Endodermal cell (in vitro differentiated cells): ENCODE measurements at places on chromosomes 5 and 9. TPM values are rescaled to one million over a fixed set of nuclear protein-coding genes. Genes with fewer than 3 reads are reported as not detected.

DNA sequence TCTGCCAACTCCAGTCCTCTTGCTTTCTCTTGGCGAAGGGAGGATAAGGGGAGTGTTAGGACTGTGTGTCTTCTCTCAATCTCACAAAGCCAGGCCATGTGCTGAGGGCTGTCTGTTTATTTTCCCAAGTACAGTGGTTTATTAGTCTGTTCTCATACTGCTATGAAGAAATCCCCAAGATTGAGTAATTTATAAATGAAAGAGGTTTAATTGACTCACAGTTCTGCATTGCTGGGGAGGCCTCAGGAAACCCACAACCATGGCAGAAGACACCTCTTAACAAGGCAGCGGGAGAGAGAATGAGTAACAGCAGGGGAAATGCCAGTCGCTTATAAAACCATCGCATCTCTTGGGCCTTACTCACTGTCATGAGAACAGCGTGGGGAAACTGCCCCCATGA lies 36.2 kb upstream of the CKS2 start:
- no peak for DNase-seq

DNA sequence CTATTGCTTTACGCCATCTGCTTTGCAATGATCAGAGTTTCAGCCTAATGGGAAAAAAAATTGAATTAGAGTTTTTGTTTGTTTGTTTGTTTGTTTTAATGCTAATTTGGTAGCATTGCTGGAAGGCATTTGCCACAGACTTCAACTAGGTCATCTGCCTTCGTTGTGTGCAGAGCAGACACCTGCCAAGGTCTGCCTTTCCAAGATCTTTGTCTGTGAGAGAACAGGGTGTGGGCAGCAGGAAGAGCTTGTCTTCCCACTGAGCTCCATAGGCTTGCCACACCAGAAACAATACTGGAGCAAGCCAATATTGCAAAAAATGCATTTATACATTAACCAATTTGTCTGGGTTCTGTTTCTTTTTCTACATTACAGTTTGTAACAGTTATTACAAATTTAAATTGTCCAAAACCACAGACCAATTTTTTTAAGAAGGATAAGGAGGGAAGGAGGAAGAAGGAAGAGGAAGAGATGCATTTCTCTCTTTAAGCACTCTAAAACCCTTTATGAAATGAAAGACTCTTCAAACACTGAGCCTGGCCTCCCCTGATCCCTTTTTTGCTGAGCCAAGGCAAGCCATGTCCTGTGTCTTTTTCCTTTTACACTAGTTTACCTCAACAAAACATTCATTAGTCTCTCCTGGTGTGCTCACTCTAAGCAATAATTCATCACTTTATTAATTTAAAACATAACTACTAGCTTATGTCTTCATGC lies 210.5 kb downstream of the SNX18 start:
- DNase-seq = no peak

GRCh38 chr5:72883850-72884249 lies 67.4 kb downstream of the TNPO1 start:
- DNase-seq = no peak

- peak; percentile 53 for DNase-seq
Measured at GRCh38 chr9:95268681-95269080, 48.8 kb downstream of the FANCC start.

DNA sequence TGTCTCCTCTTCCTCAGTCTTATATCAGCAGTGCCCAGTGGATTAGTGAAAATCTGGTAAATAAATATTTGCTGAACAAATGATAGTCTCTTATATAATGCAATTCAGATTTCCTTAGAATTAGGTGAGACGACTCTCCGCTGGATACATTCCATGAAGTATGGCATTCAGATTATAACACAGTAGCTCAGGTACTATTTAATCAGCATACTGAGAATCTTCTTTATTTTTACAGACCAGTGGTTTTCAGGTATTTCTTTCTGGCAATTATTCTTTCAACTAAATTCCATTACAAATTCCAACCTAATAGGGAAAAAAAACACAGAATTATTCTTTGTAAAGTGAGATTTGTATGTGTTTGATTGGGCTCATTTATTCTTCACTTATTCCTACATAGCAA lies 435.5 kb downstream of the TAF11L14 start:
- DNase-seq = no peak

DNA sequence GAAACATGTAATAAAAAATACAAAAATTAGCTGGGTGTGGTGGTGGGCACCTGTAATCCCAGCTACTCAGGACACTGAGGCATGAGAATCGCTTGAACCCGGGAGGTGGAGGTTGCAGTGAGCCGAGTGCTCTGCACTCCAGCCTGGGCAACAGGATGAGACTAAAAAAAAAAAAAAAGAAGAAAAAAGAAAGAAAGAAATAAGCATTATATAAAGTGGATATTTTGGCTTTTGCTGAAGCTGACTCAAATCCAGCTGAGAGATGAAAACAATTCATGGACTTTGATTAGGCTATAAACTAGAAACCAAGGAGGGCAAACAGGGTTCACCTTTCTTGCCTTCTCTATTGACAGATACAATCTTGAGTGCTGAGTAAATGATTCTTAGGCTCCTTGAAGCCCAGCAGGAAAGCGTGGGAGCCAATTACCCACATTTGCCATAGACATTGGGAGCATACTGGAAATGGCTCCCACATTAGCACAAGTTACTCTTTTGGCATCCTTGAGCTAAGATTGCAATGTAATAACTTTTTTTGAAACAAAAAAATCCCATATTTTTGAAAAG lies 2.4 kb upstream of the BTF3 start:
- DNase-seq = no peak

GRCh38 chr5:146849694-146850303 lies 28.8 kb downstream of the PPP2R2B start:
- DNase-seq = no peak

DNA sequence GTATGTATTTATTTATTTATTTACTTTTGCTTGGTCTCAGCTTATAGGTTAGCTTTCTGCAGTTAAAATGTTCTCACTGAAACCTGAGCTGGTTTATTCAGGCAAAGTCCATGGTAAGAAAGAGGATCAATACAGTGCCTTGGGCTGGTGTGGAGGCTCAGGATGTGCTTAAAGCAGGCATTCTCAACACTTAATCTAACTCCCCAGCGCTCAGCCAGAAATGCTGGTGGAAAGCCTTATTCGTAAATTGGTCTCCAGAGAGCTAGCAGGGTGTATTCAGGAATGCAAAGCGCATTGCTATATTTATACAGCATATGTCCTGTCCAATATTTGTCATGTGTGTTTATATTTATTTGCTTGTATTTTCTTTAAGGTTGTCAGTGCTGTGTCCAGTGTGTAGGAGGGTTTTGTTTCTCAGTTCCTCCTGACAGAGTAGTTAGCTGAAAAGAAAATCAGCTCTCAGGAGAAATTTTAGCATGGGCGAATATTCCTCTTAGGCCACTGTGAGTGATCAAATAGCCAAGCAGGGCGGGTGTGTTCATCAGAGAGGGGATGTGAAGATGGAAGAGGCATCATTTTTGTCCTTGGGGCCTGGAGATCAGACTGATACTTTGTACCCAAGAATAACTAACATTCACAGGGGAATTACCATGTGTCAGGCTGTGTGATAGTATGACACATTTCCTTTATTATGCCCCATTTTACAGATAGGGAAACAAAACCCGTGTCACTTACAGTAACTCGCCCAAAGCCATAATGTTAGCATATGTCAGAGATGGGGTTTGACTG lies 65.8 kb downstream of the DOCK2 start:
- DNase-seq = no peak

DNA sequence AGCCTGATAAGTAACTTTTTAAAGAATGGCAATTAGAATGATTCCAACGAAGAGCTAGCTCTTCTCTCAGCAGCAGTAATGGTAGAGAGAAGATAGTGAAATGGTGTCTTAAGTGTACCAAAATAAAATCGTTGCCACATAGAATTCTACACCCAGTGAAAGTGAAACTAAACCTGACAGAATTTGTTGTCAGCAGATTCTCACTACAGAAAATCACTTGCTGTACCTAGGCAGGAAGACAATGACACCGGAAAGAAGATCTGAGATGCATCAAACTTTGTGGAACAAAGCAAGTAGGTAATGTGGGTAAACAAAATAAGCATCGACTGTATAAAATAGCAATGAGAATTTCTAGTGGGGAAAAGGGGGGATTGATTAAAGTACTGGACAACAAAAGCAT lies 20.7 kb upstream of the EBF1 start:
- no peak for DNase-seq

GRCh38 chr9:87372356-87372851 lies 125.3 kb upstream of the DAPK1 start:
- DNase-seq = no peak

DNA sequence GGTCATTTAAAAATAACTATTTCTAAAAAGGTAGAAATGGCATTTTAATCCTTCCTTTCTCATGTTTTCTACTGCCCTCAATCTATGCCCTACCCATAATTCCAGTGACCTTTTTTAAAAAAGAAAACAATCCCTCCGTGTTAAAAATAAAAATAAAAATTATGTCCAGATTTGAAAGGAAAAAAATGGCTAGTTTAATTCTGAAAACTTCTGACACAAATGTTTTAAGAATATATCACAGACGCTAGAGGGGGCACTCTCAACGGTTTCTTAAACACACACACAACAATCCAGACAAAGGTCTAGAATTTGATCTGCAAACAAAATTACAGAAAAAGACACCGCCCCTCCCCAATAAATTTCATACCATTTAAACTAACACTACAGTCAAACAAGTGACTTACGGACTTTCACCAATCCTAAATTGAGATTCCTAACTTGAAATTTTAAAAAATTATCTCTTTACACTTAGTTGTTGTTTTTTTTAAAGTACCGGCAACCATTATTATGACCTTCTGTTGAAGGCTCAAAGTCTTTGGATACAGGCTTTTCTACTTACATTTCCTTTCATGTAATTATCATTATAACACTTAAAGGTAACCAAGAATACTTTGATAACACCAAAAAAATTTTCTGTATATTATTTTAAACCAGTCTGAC lies 38.2 kb downstream of the CLINT1 start:
- DNase-seq = no peak

GRCh38 chr5:150376799-150377771 lies 19.6 kb downstream of the TCOF1 start:
- DNase-seq = no peak

DNA sequence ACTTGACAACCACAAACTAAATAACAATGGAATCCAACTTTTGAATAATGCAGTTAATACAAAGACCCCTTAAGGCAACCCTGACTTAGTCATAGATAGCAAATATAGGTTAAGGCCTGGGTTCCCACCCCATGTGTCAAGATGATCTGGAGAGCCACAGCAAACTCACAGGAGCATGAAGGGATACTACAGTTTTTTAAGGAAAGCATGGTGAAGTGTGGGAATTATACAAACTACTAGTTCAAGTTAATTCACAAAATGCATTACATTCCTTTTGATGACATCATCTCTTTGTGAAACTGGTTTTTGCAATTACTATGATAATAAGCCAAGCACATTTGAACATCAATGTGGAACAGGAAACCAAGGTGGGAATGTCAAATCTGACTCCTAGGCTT lies 50.6 kb downstream of the LHFPL2 start:
- no peak for DNase-seq

GRCh38 chr5:71652803-71653543 lies 65.8 kb downstream of the MCCC2 start:
- DNase-seq = no peak

- no peak for DNase-seq
Measured at GRCh38 chr5:92267830-92268229, 884.7 kb upstream of the ARRDC3 start.

GRCh38 chr9:624935-625500 lies 216.5 kb upstream of the DMRT1 start:
- DNase-seq = no peak

GRCh38 chr9:4614627-4615026 lies 47.5 kb upstream of the PLPP6 start:
- no peak for DNase-seq

- no peak for DNase-seq
Measured at GRCh38 chr9:77598524-77598923, 49.6 kb downstream of the GNA14 start.

DNA sequence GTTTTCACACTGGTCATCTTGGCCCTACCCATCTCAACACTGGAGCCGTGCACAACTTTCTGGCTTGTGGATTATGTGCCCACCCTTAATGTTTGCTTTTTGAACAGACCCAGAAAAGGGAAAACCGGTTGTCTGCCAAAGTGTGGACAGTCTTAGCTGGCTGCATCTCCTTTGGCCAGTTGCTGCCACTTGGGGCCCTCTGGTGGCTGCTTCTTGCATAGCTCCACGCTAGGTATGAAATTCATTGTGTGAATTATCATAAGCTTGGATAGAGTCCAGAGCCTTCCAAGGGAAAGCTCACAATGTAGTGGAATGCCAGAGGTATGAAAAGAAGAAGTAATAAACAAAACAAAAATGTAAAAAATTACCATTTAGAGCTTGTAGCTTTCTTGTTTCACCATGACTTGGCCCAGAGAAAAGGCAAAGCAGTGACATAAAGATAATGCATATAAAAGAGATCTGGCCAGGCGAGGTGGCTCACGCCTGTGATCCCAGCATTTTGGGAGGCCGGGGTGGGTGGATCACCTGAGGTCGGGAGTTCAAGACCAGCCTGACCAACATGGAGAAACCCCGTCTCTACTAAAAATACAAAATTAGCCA lies 12.5 kb upstream of the SLC36A3 start:
- DNase-seq = peak; percentile 90

DNA sequence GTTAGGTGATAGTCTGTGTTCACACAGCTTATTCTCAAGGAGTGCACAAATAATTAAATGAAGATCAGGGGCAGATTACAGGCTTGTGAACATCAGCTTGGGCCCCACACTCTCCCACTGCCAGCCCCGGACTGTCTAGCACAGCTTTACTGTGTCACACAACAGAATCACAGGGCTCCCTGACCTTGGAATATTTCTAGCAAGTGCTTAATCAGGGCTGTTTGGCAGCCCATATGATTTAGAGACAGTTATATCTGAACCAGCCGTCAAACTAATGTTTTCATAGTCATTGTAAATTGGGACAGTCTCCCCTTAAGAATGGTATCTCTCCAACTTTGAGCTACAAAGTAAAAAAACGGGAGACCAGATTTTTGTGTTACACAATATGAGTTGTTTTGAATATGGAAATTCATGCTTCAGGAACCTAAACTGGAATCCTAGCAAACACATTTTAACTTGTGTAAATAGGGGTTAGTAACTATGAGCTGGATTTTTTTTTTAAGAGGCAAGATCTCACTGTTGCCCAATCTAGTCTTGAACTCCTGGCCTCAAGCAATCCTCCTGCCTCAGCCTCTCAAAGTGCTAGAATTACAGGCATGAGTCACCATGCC lies 517.6 kb downstream of the BNC2 start:
- DNase-seq = no peak

The BTNL3 gene
- total RNA-seq = not detected in 3 replicates

The WHRN gene
- 12.8 to 14.5 TPM (median 13.1 TPM) in 3 replicates for total RNA-seq

The CAPSL gene
- total RNA-seq = not detected in 3 replicates

The ADCY2 gene
- total RNA-seq = 52.0 and 61.5 TPM in 2 replicates

The DPM2 gene
- 33.0 to 49.0 TPM (median 45.7 TPM) in 3 replicates for total RNA-seq

The TMEM215 gene
- total RNA-seq = 0.09 TPM in 1 of 3 replicates, not detected in the others

The ZSWIM6 gene
- 16.9 and 18.1 TPM in 2 replicates for total RNA-seq

The SLC34A3 gene
- total RNA-seq = 0.11 TPM in 1 of 2 replicates, not detected in the other

The AQP7 gene
- 0.38 TPM in 1 of 3 replicates, not detected in the others for total RNA-seq

The WNK2 gene
- 41.7 and 48.8 TPM in 2 replicates for total RNA-seq

The PCDHGA4 gene
- 0.78 to 0.86 TPM (median 0.80 TPM) in 3 replicates for total RNA-seq

The CD14 gene
- 0.18 TPM in 1 of 3 replicates, not detected in the others for total RNA-seq

The TPRN gene
- total RNA-seq = 15.0 to 19.0 TPM (median 18.2 TPM) in 3 replicates

The PCDHB11 gene
- total RNA-seq = 1.7 to 2.6 TPM (median 2.3 TPM) in 3 replicates

The DRD1 gene
- 0.59 and 0.66 TPM in 2 replicates for total RNA-seq
